Activated CD4-positive, alpha-beta T cell treated with anti-CD3 and anti-CD28 coated beads, Interleukin-2, Interleukin-4, amounts not matched to agents 100 ng/mL and 50 ng/mL, durations not matched to agents 16 hours and 8 hours (primary cell): ENCODE measurements at places on chromosomes 2 and 18.

DNA sequence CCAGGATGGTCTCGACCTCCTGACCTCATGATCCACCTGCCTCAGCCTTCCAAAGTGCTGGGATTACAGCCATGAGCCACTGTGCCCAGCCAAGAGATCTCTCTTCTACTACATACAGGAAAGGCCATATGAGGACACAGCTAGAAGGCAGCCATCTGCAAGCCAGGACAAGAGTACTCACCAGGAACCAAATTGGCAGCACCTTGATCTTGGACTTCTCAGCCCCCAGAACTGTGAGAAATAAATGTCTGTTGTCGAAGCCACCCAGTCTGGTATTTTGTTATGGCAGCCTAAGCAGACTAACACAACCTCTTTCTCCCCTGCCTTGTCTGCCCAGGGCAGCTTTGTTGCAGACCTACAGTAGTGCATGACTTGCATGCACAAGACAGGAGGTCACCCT lies 211.3 kb upstream of the HAAO start:
- DNase-seq, result no peak

- no peak for DNase-seq
These were observed 36.3 kb upstream of the EHBP1 start for GRCh38 chr2:62669180-62669579.

DNA sequence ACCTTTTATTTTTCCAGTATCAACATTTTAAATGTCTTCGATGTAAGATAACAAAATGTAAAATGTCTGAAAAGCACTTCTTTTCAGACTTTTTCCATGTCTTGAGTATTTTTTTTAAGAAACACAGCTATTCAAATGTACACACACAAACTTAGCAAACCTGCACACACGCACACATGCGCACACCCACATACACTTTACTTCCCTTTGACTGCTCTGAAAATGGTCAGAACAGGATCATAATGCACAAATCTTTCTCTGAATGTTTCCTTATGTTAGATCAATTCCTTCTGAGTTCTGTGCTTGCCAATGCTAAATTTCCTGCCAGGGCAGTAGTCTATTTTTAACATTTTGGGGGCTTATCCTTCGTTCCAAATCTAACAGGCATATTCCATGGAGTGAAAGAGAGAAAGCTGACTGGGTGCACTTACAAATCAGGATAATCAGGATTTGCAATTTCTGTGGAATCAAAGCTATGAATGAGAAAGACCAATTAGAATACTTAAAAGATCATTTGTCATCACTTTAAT lies 136.3 kb downstream of the ZEB2 start:
- no peak for DNase-seq

DNA sequence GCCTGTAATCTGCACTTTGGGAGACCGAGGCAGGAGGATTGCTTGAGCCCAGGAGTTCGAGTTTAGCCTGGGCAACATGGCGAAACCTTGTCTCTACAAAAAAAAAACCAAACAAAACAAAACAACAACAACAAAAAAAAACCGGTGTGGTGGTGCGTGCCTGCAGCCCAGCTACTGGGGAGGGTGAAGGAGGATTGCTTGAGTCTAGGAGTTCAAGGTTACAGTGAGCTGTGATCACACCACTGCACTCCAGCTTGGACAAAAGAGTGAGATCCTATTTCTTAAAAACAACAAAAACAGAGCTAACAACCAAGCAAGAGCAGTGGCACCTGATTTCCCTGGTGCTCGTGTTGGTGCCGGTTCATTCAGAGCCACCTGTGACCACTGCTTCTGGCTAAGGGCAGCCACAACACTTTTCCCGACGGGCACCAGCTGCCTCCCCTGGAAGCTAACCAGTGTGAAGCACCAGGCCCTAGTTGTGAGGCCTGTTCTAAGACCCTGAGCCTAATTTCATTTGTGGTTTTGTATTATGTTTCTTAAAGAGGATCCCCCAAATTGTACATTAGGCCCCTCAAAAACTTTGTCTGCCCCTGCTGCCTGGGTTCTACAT lies 1.3 kb downstream of the AOX1 start:
- no peak for DNase-seq

- DNase-seq, result no peak
These were observed 42.9 kb upstream of the CREG2 start for GRCh38 chr2:101430156-101430555.

DNA sequence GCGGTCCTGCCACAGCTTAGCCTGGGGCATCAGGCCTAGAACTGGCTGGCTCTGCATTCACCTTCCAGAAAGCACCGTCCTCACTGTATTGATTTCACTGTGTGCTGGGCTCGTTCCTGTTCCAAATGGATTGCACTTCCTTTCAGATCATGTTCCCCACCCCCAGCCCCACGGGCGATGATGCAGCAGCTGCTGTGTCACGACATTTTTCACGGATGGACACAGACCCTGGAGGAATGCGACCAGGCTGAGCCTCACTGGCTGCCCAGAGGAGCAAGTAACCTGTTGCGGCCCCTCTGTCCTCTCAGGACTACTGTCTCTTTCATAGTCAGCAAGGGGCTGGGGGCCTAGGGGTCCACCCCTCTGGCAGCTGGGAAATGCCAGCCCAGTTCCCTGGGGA lies 50.3 kb downstream of the CAPN13 start:
- no peak for DNase-seq

DNA sequence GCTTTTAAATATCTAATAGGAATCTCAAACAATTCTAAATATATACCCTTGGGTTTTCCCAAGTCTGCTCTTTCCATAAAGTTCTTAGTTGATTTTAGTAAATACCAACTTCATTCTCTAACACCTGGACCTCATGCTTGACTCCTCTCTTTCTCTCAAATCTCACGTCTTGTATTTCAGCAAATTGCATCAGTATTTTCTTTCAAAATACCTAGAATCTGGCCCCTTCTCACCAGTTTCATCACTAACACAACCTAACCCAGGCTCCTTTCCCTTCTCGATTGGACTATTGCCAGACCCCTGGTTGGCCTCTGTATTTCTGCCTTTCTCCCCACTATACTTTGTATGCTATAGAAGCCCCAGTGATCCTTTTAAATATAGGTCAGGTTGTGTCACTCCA lies 23.0 kb upstream of the FAM171B start:
- DNase-seq, result no peak

DNA sequence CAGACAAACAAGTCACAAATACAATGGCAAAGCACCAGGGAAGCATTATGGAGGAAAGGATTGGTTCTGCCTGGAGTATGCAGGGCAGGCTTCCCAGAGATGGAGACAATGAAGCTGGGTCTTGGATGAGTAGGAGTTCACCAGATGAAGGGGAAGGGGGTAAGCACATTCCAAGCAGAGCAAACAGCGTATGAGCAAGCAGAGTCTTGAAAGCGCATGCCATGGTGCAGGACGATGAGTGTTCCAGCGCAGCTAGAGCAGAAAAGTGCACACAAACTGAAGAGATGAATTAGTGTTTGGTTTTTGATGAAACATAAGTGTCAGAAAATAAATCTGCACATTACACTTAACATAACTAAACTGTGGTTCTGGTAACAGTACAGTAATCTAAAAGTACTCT lies 21.6 kb downstream of the MBD2 start:
- DNase-seq, result no peak

- peak; percentile 22 for DNase-seq
These were observed 51.1 kb downstream of the PAPOLG start for GRCh38 chr2:60806988-60807681.

DNA sequence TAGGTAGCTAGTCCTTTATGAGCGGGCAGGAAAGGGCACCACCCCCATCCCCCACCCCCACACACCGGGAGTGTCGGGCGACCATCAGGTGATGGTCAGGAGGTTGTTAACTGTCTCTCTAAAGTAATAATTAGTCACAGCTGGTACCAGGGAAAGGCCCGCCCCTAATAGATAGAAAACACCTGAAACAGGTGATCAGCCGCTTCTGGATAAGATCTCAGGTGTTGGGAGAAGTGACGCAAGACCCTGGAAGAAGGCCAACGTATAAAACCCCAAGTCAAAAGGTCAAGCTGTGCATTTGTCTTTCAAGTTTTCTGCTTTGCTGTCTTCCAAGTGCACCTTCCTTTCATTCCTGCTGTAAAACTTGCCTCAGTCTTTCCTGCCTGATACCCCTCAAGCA lies 59.6 kb upstream of the LINC00305 start:
- no peak for DNase-seq

DNA sequence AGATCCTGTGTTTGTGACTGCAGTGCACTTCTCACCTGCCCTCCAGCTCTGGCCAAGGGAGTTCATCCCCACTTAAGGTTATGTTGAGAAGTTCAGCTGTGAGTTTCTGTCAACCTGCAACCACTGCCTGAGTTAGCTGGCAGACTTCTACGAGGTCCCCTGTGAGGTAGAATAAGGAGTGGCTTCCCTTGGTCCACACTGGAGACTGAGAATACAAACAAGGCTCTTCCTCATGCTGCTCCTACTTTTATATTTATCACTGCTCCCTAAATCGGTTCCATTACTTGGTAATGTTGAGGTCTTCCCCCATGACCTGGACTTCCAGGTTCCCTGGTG lies 353.2 kb upstream of the CWC22 start:
- DNase-seq, result no peak

- no peak for DNase-seq
These were observed 36.2 kb upstream of the HS6ST1 start for GRCh38 chr2:128354726-128355470.

DNA sequence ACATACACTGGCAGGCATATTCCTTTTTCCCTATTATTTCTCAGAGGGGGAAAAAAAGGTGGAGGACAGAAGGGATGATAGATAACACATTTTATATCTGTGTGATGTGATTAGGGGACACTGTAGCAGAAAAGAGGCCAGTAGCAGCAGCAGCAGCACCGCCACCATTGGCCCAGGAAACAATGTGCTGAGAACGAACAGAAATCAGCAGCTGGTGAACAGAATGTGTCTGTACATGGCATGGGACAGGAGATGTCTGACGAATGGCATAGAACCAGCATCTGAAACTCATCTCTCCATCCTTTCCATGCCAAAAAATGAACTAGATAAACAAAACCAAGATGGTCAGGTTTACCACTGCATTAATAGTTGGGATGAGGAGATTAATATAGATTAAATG lies 936.1 kb upstream of the ACVR2A start:
- DNase-seq, result no peak

DNA sequence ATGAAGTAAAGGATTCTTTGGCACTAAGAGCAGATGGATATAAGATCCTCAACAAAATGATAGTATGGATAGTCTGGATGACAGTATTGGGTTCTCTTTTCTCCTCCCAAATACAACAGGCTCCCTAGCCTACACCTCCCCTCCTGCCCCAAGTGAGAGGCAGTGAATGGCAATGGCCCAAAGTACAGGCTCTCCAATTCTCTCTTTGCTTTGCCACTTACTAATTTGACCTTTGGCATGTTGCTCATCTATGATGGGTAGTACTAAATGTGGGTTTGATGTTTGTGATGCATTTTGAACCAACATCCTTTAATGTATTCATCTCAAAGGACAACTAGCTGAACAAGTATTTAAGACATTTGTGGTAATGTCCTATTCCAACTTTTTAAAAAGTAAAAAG lies 65.9 kb downstream of the EIF5B start:
- no peak for DNase-seq

GRCh38 chr2:160968183-160968582 lies 192.0 kb upstream of the TANK start:
- no peak for DNase-seq

DNA sequence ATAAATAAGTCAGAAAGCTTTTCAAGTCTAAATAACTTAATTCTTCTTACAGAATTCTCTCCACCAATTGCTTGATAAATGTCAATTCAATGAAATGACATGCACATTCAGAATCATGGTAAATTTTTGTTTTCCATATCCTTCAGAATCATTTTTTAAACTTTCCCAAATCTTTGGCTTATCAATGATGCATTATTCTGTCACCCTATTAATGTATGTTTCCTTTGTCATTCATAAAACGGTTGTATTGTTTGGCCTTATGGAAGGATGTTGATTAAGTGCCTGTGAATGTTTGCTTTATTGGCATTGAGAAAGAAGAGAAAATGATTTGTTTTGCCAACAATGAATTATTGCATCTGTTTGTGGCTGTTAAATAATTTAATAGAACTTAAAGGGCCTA lies 260.9 kb downstream of the PLCL1 start:
- no peak for DNase-seq

DNA sequence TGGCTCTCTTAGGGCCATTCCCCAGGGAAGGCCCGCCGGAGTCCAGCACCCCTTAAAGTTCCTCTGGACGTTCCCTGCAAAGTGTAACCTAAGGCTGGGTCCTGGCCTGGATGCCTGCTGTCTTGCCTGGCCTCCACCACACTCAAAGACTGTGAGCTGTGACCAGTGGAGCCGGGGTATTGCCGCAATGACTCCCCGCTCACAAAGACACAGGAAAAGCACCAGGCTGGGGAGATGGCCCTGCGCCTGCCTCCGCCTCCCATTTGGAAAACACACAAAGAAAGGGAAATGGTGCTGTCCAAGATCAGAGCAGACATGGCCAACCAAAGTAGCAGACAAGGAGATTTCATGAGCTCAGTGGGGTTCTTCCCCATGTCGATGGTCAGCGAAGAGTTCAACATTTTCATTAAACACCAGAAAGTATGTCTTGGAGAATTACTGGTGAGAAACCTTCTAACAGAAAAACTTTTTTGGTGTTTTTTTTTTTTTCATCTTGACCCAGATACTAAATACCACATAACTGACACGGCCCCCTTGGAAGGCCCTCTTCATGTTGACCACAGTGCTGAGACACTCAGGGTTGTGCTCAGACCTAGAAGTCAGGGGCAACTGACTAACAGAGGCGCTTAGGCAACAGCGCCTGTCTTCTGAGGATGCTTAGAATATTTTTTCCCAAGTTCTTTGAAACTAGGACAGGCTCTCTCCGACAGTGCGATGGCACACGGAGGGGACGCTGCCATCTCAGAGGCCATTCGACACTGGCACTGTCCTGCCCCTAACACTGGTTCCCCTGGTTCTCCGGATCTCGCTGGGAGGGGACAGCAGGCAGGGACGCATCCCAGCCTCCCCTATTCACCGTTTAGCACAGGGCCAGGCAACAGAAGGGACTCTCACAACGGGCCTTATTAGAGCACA lies 226.4 kb upstream of the ID2 start:
- no peak for DNase-seq

DNA sequence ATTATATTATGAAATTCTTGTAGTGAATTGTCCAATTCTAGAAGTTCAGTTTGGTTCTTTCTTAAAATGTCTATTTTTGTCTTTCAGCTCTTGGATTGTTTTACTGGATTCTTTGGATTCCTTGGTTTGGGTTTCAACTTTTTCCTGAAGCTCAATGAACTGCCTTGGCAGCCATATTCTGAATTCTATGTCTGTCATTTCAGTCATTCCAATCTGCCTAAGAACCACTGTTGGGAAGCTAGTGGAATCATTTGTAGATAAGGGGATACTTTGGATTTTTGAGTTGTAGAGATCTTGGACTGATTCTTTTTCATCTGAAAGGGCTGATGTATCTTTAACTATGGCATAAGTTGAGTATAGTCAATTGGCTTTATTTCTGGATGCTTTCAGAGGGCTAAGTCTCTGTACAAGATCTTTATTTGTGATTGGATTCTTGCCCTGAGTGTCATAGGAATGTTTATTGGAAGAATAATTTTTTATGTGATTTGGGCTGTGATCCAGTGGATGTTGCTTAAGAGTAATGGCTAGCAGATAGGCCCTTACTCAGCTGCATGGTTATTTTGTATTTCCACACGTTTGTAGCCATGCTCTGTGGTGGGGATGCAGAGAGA lies 42.3 kb downstream of the SERPINB7 start:
- DNase-seq, result no peak

GRCh38 chr2:172467382-172467781 lies 40.0 kb downstream of the ITGA6 start:
- no peak for DNase-seq
